Non-pigmented ciliary epithelial cell (primary cell): ENCODE measurements at places on chromosomes 7 and 10.

DNA sequence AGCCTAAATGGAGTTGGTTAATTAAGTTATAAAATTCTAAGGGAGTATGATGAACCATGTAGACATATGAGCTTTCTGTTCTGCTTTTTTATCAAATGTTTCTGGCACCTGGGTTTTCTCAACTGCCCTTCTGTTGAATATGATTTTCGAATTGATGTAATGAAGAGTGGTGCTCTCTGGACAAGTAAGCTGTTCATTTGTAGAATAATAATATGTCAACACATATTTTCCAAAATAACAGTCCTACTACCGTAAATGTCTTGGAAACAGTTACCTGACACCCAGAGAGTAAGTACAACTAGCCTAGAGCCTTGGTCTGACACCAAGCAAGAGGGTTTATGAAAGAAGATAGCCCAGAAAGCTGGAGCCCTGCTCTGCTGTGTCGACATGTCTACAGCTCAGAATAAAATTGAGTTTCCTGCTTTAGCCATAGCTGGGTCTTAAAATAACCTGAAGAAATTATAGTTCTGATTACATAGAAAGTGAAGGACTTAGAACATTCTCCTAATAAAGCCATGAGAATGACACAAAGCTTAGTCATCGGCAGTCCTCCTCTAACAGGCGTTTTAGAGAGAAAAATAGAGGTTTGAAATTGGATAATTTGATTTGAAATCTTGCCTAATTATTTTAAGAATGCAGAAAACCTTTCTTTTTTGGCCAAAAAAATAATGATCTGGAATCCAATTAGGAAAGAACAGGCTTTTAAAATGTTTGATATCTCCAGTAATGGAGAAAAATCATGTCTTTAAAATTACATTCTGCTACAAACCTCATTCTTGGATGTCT is 25.1 kb downstream of the HDAC9 start:
- peak; percentile 53 for DNase-seq

DNA sequence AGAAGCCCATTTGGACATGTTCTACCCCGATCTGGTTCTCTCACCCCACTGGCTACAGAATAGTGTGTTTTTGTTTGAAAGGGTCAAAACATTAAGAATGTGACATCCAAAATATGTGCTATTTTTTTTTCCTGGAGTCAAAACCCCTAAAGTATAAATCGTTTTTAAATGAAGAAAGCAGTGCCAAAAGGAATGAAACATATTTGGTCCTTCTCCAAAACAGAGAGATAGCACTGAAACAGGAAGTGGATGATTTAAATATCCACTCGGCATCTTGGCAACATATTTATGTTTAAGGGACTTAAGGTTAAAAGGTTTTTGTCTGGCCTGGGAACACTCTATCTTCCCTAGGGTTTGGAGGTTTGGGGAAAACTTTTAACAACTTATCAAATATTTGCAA is 32.3 kb downstream of the CALD1 start:
- no peak for DNase-seq

DNA sequence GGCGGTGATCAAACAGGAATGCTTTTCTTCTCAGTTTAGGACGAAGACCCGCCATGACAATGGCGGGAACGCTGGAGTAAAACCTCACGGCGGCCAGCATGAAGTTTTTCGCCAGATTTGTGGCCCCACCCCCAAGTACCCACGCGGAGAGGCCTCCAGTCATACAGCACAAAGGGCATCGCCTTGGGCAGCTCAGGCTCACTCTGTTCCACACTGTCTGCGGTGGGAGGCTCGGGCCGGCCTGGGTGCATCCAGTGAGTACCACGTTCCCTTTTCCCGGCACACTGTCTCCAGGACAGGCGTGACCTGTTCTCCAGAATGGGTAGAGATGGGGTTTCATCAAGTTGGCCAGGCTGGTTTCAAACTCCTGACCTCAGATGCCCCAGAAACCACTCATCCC is 27.3 kb downstream of the ASB13 start:
- DNase-seq, result no peak

- DNase-seq, result no peak
Measured at GRCh38 chr7:26627891-26628341, 236.5 kb downstream of the SKAP2 start.

DNA sequence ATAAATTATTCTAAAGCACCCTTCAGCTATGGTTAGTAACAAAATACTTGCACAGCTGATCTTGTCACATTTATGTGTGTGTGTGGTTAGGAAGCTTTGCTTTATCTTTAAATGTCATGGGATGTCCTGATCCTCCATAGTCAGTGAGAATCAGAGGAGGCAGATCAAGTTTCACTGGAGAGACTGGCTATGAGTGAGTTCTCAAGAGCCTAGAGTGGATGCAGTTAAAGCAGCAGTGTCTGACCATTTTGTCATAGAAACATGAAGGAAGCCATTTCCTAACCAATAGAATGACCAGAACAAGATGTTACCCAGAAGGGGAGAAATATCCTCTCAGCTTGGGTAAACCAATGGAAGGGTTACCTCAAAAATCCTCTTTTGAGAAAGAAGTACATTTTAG is 207.2 kb upstream of the DKK1 start:
- DNase-seq, result no peak

- no peak for DNase-seq
Measured at GRCh38 chr7:129480674-129481363, 21.5 kb upstream of the SMKR1 start.

- no peak for DNase-seq
Measured at GRCh38 chr10:4054656-4055435, 269.8 kb upstream of the KLF6 start.
